ENCODE measurements at places on chromosomes 5 and 9.
A peak's percentile ranks its signal among the peaks of the same experiment; 100 is the strongest.

- no peak for DNase-seq
Measured at GRCh38 chr9:37566716-37567115, 9.5 kb downstream of the FBXO10 start.

GRCh38 chr9:134536101-134536900, 105.3 kb upstream of the COL5A1 start:
- peak; percentile 93 for DNase-seq

DNA sequence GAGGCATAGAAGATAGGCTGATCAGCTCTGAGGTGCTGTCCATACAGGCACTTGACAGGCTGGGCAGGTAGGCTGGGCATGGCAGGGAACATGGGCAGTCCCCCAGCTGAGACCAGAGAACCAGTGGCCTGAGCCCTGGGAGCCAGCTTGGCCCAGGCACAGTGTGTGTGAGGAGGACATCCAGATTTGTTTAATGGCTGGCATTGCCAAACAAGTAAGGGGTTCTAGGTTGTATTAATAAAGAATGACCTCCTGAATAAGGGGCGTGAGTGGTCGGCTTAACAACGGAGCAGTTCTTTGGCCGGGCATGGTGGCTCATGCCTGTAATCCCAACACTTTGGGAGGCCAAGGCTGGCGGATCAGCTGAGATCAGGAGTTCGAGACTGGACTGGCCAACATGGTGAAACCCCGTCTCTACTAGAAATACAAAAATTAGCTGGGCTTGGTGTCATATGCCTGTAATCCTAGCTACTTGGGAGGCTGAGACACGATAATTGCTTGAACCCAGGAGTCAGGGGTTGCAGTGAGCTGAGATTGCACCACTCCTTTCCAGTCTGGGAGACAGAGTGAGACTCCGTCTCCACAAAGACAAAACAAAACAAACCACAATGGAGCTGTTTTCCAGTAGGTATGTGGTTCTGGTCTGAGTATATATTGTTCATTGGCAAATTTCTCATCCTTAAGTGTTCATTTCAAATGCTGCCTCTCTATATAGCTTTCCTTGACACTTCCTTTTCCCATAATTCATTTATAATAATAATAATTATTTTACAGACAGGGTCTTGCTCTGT, 56.2 kb downstream of the ANGPTL2 start:
- DNase-seq = no peak

DNA sequence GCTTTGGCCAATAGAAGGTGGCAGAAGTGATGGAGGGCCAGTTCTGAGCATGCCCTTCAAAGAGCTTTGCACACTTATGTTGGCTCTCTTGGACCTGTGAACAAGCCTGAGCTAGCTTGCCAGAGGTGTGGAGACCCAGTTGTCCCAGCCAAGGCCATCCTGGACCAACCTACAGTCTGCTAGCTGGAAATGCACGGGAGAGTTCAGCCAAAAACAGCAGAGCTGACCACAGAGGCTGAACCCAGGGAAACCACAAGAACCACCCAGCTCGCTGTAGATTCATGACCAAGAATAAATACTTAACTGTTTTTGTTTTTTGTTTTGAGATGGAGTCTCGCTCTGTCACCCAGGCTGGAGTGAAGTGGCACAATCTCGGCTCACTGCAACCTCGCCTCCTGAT, 65.4 kb upstream of the HAND1 start:
- DNase-seq = peak; percentile 51

DNA sequence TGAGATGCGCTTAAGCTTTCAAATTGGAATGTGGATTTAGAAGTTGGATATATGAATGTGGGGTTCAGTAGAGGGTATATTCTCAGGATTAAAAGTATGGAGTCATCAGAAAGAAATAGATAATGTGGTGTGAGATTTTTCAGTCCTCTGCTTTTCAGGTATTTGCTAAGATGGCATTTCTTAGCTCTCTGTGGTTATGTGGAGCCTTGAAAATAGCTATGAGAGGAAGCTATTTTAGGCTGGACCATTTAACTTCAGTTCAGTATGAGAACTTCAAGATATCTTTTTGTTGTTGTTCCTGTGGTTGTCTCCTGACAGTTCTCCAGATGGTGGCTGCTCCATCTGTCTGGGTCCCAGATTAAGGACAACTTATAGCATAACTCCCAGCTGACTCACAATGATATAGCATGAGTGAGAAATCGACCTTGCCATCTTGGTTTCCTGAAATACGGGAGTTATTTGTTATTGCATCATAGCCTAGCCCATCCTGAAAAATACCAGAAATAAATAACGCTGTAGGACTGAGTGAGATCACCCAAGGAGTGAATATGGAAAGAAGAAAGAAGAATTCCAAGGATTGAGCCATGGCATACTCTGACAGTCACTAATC, 461.5 kb downstream of the ANXA1 start:
- DNase-seq = no peak

GRCh38 chr5:151424892-151425523, 22.4 kb upstream of the SLC36A1 start:
- no peak for DNase-seq

DNA sequence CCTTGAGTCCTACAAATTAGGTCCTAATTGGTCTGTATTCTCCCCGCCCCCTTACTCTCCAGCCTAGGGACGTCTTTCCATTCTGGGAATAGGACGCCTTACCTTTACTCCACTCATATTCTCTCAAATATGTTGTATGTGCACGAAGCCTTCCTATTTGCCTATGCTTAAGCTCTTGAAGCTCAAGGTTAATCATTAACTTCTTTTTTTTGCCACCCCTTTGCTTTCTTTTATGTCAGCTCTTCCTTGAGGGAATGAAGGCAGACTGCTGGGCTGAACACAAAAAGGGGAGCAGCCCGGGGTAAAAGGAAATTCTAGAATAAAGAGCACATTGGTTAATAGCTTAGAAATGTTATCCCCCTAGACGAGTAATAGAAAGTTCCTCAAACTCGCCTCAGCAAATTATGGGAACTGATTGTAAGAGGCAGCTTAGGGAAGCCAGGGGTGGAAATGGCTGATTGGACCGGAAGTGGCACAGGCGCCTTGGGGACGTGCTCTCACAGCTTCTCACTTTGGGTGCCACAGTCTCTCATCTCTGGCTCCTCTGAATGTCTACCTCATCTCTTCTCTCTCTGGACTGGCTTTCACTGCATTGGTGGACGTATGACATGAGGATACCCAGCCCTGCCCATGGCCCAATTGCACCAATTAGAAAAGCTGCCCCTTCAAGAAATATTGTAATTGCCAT, 122.3 kb upstream of the IL12B start:
- no peak for DNase-seq

DNA sequence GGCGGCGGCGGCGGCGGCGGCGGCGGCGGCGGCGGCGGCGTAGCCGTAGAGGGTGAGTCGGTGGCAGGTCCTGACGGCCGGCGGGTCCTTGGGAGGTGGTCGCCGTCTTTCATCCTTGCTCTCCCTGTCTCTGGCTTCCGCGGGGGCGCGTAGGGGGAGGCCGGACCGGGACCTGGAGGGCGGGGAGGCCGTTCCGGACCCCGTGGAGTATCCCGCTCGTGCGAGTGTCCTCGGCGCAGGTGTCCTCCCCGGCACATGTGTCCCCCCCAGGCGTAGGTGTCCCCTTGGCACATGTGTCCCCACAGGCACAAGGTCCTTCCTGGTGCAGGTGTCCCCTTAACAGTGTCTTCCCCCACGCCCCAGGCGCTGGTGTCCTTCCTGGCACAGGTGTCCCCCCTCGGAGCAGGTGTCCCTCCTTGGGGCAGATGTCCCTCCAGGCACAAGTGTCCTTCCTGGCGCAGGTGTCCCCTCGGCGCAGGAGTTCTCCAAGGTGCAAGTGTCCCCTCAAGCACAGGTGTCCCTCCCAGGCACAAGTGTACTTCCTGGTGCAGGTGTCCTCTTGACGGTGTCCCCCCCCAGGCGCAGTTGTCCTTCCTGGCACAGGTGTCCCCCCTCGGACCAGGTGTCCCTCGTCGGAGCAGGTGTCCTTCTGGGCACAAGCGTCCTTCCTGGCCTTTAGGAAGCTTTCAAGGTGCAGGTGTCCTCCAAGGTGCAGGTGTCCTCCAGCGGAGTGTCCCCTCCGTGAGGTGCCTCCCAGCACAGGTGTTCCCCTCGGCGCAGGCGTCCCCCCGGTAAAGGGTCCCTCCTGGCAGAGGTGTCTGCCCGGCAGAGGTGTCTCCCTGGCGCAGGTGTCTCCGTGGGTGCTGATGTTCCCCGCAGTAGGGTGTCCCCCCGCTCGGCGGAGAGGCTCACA, 519 bp downstream of the EXOC3 start:
- DNase-seq = peak; percentile 20

- no peak for DNase-seq
Measured at GRCh38 chr9:72948575-72949243, 4.1 kb downstream of the ALDH1A1 start.

DNA sequence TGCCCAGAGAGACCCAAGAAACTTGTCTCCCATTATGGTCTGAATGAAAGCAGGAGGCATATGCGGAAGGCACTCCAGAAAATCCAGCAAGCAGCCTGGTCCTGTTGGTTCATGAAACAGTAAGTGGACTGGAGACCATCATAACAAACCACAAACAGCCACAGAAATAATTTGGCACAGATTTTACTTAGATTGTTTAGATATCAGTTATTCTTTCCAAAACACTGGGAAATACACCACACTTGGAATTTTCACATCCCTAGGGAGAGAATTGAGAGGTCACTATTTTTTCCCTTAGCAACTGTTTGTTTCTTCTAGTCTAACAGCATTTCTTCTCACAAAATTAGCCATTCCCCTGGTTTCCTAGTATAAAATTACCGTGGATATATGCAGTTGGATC, 300.8 kb downstream of the OSTF1 start:
- DNase-seq = peak; percentile 18

- DNase-seq = no peak
Measured at GRCh38 chr5:170475294-170476000, 28.4 kb upstream of the KCNIP1 start.

DNA sequence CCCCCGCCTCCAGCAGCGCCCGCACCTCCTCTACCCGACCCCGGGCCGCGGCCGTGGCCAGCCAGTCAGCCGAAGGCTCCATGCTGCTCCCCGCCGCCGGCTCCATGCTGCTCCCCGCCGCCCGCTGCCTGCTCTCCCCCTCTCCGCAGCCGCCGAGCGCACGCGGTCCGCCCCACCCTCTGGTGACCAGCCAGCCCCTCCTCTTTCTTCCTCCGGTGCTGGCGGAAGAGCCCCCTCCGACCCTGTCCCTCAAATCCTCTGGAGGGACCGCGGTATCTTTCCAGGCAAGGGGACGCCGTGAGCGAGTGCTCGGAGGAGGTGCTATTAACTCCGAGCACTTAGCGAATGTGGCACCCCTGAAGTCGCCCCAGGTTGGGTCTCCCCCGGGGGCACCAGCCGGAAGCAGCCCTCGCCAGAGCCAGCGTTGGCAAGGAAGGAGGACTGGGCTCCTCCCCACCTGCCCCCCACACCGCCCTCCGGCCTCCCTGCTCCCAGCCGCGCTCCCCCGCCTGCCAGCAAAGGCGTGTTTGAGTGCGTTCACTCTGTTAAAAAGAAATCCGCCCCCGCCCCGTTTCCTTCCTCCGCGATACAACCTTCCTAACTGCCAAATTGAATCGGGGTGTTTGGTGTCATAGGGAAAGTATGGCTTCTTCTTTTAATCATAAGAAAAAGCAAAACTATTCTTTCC, 19.3 kb downstream of the CDKN2A start:
- DNase-seq = peak; percentile 94

DNA sequence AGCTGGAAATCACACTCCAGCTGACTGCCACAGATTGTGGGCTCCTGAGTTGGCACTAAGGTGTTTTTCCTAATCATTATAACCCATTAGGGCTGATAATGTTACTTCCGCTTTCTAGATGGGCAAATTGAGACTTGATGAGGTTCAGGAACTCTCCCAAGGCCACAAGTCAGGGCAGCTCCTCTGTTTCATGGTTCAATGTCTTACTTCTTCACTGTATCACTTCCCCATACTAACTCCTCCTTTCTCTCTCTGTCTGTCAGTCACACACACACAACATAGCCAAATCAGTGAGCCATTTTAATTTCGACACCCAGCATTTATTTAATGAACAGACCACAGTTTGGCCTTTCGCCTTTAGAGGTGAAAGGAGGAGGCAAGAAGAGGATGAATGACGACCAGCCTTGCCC, 17.8 kb upstream of the TRAF1 start:
- no peak for DNase-seq

DNA sequence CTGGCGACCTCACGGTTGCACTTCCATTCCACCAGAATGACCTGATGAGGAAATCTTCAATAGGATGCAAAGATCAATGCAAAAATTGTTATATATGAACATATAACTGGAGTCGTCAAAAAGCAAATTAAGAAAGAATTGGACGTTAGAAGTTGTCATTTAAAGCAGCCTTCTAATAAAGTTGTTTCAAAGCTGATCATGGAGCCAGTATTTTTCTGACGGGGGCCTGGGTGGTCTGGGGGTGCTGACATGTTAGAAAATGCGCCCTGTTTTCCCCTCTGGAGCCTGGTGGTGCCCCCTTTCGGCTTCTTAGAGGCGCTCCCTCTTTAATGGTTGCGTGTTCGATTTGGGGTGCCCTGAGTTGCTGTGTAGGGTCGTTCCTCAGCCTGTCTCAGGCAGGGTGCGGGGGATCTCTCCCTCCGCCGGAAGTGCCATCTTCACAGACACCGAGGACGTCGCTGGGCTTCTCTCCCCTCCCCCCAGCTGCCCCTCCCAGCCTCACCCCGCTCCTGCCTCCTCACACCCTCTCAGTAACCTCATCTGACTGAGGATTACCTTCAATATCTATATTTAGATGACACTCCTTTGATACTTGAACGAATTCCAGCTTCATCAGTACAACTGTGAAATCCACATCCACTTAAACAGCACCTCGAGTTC, 18.3 kb downstream of the PTGES2 start:
- DNase-seq = no peak

GRCh38 chr9:25678147-25678666, at the start of gene TUSC1:
Gene TUSC1 (minus strand): TSS chr9:25678444. CDS start chr9:25678312, 132 bp downstream.
- peak; percentile 96 for DNase-seq
